Psoas muscle (tissue), 8 donors: ENCODE measurements at places on chromosomes 7 and 10. TPM values are rescaled to one million over a fixed set of nuclear protein-coding genes. Genes with fewer than 3 reads are reported as not detected.

GRCh38 chr10:88062385-88062784 lies 199.0 kb downstream of the PTEN start:
- H3K4me1 ChIP-seq = no peaks in the 10 kb centered on the region
- H3K4me3 ChIP-seq = no peak overlapping the region
- H3K27ac ChIP-seq = peak overlapping the region; percentile 53
- no peak for DNase-seq
- no peaks in the 10 kb centered on the region for H3K36me3 ChIP-seq
- H3K27me3 ChIP-seq = no peaks in the 10 kb centered on the region

GRCh38 chr10:51462076-51462779 lies 237.2 kb downstream of the CSTF2T start:
- no peaks in the 10 kb centered on the region for H3K36me3 ChIP-seq
- H3K27me3 ChIP-seq = no peaks in the 10 kb centered on the region
- peak overlapping the region; percentile 79 for H3K27ac ChIP-seq
- DNase-seq = no peak

DNA sequence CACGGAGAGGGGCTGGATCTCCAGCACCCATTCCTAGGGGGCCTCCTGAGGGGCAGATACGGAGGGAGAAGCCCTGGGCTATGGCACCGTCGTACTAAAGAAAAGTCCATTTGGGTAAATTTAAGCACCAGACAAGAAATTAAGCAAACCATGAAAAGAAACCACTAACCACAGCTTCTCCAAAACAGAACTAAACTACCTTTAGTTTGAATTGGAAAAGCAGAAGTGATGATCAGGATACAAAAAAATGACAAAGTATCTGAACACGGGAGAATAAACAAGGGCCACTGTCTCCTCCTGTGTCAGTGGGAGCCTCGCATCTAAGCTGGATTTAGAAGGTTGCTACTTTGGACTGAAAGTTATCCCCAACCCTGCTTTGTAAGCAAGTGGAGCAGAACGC lies 69.1 kb downstream of the DIP2C start:
- H3K27me3 ChIP-seq = no peaks in the 10 kb centered on the region
- no peaks in the 10 kb centered on the region for H3K36me3 ChIP-seq
- no peak overlapping the region for H3K4me3 ChIP-seq
- peaks cover 73% of the 10 kb centered on the region for H3K4me1 ChIP-seq

The CRYGN gene
- not detected for total RNA-seq
